ENCODE measurements at places on chromosomes 5 and 9.

DNA sequence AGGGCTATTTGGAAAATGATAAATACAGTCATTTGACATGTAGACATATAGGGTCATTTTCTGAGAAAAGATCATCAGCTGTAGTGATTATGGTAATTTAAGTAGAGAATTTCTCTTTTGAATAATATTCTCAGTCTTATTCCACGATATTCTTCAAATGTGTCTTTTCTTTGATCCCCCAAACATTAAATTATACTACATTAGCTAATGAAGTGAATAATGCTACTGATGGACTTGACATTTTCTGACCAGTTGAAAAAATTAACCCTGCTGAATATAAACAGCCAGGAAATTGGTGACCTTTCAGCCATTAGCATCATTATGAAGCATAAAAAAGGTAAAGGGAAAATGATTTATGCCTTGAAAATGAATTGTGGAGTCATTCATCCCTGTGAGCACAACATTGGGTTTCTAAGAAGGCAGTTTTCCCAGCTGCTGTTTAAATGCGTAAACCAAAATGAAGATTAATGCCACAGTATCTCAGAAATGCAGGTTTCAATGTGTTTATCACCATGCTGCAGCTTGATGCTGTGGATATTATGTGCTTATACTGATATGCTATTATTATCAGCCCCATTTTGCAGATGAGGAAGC, 489.1 kb downstream of the KCTD16 start:
- DNase-seq, result no peak

GRCh38 chr9:75134495-75134894, 46.2 kb downstream of the OSTF1 start:
- DNase-seq, result no peak

GRCh38 chr9:82560457-82560904, 502.5 kb downstream of the RASEF start:
- no peak for DNase-seq

DNA sequence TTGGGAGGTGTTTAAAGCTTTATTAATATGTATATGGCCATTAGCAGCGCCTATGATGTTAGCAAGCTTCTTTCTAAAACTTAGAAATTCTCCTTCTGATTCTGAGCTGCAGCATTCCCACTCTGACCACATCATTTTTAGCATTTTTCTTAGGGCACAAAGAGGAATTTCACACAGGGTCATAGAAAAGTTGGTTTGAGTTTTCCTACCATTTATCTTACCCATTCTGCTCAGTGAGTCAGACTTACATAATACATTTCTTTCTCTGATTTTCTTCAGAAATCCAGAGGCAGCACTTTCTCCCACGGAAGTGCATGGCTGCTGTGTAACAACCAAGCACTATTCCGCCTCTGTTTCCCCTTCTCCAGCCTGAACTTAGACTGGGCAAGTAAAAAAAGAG, 246.6 kb downstream of the ARL15 start:
- no peak for DNase-seq

DNA sequence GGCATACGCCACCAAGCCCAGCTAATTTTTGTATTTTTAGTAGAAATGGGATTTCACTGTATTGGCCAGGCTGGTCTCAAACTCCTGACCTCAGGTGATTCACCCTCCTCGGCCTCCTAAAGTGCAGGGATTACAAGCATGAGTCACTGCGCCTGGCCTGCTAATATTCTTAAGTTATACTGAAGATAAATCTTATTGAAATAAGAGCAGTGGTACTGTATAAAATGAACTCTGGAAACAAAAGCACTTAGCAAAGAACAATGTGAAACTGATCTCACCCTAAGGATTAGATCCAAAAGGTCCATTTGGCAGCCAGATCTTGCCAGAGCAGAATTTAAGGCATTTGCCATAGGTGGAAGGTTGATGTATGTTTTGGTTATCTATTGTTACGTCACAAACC, 27.1 kb downstream of the CYSTM1 start:
- DNase-seq, result no peak

DNA sequence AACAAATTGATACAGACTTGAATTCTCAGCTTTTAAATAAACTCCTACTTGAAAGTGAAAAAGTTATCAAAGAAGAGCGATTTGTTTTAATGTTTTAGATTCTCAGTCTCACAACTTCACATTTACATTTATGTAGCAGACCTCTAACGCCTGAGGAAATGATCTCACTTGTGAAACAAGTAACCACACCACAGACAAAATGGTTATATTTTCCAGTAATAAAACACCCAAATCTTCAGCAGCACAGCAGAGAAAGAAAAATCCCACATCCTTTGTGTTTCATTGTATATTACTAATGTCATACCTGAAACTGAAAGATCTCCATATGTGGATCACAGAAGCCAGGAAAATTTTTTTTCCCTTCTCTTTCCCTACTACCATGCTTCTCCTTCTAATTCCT, 29.8 kb upstream of the GZMA start:
- DNase-seq, result no peak

DNA sequence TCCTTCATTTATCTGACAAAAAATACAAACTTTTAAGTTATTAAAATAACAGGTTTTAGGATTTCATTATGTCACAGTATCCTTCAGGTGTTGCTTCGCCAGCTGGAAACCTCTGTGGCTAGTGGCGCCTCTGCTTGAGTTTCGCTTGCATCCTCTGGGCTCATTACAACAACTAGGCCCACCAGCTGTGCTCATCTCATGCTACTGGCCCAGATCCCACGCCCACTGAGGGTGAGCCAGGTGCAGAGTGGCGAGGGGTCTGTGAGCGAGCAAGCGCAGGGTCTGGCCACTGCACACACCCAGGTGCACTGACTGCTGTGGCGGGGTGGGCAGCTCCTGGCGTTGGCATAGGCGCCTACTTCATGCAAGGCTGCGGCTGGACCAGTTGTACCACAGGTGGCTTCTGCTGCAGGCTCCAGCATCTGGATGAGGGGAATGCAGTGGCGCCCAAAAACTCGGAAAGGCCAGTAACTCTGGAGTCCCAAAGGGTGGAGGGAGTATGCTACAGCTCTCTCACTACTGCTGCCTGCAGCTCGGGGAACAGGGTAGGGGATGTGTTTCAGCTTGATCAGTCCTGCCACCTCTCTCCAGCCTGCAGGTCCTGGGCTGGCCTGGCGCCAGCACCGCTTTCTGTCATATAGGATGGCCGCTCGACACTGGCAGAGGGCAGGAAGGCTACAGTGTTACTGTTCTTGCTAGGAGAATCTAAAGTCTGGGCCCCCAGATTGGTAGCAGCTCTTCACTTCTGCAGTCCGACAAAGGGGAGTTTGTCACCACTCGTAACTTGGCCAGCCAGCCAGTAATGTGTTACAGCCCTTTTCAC, 452.1 kb downstream of the TUSC1 start:
- no peak for DNase-seq

DNA sequence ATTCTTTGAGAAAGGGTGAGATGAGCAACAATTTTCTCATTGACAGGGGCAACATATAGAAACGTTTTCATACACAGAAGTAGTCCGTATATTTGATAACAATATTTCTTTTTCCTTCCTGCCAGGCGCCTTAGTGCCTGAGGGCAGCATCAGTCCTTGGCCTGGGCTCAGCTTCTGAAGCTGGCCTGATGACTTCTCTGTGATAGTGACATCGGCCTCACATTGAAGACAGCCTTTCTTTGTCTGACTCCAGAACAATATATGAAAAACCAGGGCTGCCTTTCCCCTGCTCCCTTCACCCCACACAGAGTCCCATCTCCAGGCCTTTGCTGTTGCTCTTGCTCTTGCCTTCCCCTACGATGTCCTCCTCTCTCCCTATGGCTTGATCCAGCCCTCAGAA, 24.1 kb upstream of the TCOF1 start:
- DNase-seq, result no peak

DNA sequence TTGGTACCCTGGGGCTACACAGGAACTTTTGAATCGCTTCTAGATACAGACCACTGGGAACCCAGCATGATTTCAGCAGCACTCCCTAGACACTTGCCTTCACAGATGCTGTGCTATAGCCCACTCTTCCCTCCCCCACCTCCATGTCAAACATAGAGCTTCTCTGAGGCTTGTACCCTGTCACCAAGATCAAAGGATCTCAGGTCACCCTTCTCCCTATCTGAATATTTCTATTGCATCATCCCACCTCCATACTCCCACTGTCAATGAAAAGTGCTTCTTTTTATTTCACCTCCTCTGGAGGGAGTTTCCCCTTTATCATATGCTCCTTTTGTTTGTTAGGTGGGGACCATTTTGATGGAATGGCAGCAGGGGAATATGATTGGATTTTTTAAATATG, 29.2 kb upstream of the PHF24 start:
- no peak for DNase-seq

GRCh38 chr9:108897324-108898096, 35.4 kb downstream of the ACTL7A start:
- DNase-seq, result no peak

GRCh38 chr9:134061688-134062371, 6.0 kb downstream of the BRD3 start:
- DNase-seq, result no peak

- DNase-seq, result no peak
Observed at GRCh38 chr9:100072805-100073204, 26.0 kb downstream of the ERP44 start.

GRCh38 chr5:1465966-1466471, 20.8 kb upstream of the SLC6A3 start:
- no peak for DNase-seq

DNA sequence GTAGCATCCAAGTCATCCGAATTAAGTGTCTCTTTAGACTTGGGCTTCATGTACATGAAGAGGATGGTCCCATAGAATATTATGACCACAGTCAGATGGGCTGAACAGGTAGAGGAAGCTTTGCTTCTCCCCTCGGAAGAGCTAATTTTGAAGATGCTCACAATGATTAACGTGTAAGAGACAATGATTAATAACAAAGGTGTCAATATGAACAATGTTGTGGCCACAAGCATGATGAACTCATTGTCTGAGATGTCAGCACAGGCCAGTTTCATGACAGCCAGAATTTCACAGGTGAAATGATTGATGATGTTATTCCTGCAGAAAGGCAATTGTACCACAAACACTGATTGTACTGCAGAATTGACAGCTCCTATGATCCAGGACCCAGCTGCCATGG, 626 bp downstream of the OR13C2 start:
- no peak for DNase-seq

- DNase-seq, result no peak
Observed at GRCh38 chr5:142053426-142054151, 40.8 kb upstream of the GNPDA1 start.

- DNase-seq, result no peak
Observed at GRCh38 chr5:96402500-96402899, 30.5 kb downstream of the PCSK1 start.

- no peak for DNase-seq
Observed at GRCh38 chr9:76799473-76799872, 35.2 kb downstream of the PCA3 start.

- no peak for DNase-seq
Observed at GRCh38 chr9:71984403-71984802, 73.0 kb downstream of the C9orf85 start.

DNA sequence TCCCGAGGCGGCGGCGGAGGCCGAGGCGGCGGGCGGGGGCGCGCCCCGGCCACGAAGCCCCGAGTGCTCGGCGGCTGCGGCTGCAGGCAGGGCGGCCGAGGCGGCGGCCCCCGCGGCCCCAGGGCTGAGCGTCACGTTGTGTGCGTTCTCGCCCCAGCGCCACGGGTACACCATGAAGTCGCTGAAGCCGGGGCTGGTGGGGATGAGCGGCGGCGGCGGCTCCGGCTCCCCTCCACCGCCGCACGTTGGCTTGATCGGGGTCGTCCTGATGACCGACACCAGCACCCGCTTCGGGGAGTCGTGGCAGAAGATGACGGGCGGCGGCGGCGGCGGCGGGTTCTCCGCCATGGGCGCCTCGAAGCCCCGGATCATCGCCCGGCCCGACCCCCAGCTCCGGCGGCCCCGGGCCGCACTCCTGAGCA, 498 bp downstream of the ZNF367 start:
- DNase-seq, result no peak

GRCh38 chr5:160477266-160477970, 55.8 kb downstream of the PTTG1 start:
- DNase-seq, result no peak

DNA sequence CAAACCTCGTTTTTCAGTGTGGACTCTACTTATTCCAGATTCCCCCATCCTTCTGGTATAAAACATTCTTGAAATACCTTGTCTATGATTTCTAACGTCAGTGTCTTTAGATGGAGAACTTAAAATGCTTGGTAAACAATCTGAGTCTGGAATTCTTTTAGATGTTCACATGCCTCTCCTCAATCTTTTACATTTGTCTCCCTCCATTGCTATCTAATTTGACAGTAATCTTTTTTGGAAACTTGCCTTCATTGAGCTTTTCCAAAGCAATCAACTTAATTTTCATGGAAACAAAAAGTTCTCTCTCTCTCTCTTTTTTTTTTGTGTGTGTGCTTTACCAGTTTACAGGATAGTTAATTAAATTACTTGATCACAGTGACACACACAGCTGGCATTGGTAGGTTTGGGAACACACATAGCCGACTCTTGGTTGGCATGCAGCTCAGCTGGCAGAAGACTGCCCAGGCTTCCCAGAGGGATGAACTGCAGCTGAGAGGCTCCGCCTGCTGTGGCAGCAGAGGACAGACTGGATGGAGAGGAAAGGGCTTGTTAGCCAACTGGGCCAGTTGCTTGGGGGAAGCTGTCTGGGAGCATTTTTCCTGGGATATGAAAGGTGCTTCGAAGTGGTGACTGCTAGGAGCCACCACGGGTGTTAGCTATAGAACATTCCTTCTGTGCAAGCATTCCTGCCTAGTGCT, 271.3 kb downstream of the ZSWIM6 start:
- no peak for DNase-seq

DNA sequence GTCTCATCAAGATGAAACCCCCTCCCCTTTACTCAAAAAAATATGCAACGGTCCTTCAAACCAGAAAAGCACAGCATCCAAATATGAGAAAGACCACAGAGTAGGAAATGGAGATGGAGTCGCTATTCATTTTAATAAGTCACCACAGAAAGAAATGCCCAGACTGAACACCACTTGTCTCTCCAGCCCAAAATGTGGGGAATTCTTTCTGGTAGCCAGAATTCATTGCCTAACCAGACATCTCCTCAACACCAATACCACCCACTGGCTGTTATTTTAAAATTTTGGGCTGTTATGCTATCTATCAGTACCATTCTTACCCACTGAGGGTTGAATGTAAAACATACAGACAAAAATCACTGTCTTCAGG, 100.1 kb downstream of the SUSD1 start:
- no peak for DNase-seq

GRCh38 chr9:109320742-109321448, at the start of gene EPB41L4B:
EPB41L4B (minus strand) TSS chr9:109321059; CDS start chr9:109320446, 613 bp downstream.
- peak; percentile 36 for DNase-seq

Measured in cerebellar nuclear complex (tissue), 1 donor.